ENCODE measurements at places on chromosomes 11 and 22. TPM values are rescaled to one million over a fixed set of nuclear protein-coding genes. Genes with fewer than 3 reads are reported as not detected.

The ENTHD1 gene
- total RNA-seq = not detected

The OR2AG1 gene
- total RNA-seq = not detected

The PDGFB gene
- 1.8 TPM for total RNA-seq

DNA sequence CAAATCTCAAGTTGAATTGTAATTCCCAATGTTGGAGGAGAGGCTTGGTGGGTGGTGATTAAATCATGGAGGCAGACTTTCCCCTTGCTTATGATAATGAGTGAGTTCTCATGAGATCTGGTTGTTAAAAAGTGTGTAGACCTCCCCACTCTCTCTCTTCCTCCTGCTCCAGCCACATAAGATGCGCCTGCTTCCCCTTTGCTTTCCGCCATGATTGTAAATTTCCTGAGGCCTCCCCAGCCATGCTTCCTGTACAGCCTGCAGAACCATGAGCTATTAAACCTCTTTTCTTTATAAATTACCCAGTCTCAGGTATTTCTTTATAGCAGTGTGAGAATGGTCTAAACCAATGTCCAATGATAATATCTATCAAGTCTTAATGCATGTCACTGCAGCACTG lies 34.2 kb downstream of the SOX6 start:
- DNase-seq = no peak

GRCh38 chr11:77557553-77557952 lies 32.2 kb upstream of the AQP11 start:
- DNase-seq = no peak

DNA sequence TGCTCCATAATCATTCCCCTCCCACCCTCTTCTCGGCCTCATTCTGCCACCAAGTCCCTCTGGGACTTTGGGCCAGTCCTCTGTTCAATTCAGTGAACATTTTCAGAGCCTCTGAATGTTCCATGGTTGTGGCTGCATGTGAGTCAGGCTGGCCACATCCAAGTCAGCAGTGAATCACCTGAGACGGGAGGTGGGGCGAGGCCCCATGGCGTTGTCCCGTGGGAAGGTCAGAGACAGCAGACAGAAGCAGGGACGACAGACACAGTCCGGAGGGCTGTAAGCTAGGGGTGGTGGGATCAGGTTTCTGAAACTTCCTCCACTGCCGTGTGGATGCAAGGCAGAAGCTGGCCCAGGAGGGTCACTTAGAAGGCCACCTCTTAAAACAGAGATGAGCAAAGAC lies 324.8 kb downstream of the MN1 start:
- DNase-seq = no peak

DNA sequence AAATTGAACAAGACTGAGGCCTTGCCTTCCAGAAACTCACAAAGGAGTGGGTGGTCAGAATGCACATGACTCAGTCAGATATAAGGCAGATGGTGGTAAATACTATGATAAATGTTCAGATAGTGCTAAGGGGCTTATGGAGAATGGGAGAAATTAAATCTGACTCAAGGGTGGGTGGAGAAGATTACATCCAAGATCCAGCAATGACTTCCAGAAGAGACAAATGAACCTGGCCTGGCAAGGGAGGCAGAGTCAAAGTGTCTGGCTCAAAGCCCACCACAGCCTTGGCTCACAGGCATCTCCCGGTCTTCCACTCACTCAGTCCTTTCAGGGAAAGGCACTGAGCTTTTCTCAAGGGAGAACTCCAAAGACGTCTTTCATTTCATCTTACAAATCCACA lies 6.1 kb upstream of the ZBTB16 start:
- no peak for DNase-seq

DNA sequence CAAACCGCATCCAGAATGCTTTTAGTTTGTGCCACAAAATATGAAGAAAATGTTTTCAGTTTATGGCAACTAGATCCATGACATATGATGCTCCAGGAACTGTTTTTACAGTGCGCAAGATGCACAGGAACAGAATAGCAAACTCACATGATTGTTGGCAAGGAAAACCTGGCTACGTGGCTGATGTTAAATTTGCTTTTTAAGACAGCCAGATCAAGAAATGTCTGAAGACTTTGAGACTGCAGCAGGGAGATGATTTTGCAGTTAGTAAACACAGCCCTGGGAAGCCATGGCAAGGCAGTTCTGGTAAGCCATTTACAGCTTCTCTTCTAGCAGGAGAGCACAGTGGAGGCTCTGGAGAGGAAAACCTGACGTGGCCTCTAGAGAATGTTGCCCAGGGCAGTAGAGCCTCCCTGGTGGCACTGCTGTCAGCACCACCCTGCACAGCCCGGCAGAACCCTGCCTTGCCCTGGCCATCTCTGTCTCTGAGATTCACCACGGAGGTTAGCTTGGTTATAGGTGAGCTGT lies 69.8 kb upstream of the TNRC6B start:
- no peak for DNase-seq

DNA sequence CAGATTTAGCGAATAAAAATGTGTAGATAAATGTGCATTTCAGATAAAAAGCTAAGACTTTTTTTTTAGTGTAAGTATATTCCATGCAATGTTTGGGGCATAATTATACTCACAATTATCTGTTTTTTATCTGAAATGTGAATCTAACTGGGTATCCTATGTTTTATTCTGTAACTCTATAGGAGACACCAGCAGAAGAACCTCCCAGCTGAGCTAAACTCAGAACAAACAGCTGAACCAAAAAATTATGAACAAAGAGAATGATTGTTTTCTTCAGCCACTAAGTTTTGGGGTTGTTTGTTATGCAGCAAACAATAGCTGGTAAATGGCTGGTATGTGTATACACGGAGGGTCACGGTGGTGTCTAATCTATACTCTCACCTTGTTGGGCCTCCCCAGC lies 42.9 kb downstream of the FBXO7 start:
- DNase-seq = no peak

DNA sequence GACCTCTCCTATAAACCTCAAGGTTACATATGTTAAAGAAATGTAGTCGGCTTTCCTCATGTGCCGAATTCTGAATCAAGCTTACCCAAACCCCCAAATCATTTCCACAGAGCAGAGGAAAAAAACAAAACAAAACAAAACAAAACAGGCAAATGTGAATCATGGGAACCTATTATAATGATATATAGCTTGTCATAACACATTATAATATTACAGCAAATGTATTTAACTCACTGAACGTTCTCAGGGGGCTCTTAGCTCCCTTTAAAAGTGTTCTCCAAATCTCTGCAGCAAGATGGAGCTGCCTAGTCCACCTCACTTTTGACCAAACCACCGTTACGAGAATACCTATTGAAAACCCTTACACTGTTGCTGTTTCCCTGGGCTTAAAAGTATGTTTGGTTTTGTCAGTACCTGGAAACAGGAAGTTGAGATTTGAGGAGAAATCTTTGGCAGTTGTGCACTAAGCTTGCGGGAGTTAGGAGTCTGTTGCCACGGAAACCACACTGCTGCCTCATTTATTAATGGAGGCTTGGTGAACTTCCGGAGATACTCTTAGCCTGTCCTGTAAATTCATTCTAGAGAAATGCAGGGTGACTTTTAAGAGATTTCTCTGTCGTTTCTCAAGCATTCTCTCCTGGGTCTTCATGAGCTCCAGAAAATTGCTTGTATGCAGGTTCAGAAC lies 167.0 kb upstream of the RASSF10 start:
- no peak for DNase-seq

DNA sequence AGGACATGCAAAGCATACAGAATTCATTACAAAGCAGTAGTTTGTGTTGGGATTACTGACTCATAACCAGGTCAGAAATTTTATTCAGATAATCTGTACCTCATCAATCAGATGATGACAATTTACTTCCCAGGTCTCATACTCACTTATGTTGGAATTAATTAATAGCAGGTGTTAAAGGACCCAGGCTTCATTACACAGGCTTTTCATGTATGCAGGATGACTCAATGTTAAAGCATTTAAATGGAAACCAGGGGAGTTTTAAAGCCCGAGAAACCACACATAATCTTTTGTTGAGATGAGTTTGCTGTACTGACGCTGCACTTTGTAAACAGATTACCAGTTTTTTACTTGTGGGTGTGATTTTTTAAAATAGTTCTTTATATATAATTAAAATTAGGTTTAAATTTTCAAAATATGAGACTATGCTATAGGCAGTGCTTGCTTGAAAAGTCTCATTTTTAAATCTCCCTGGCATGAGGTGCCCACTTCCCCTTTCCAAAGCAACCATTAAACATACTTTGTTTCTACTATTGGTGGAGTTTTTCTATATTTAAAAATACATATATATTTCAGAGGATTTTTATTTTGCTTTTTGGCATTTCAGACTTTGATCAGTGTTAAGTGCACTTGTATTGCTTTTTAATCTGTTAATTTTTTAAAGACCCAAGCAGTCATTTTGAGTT lies 41.0 kb downstream of the CEP57 start:
- no peak for DNase-seq

GRCh38 chr22:49113758-49114157 lies 713.9 kb downstream of the BRD1 start:
- DNase-seq = no peak

DNA sequence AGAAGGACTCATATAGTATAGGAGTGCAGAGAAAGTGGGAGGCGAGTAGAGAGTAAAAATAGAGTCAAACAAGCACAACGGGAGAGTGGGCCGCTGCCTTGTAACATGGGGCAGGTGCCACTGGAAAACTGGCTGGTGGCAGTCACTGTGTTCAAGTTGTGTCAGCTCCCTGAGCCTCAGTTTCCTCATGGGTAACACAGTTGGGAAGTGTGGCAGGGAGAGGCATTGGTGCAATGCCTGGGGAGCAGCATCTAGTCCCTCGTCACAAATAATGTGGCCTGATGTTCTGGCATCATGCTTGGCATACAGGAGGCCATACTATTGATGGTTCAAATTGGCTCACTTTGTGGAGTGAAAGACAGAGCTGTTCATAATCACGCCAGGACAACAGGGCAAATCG lies 78.9 kb upstream of the SPON1 start:
- DNase-seq = no peak

Data from CD8-positive, alpha-beta T cell (primary cell).